Bladder microvascular endothelial cell (primary cell): ENCODE measurements at places on chromosomes 4 and X. TPM values are rescaled to one million over a fixed set of nuclear protein-coding genes. Genes with fewer than 3 reads are reported as not detected.

SPON2 gene
- total RNA-seq = 1.3 and 4.9 TPM in 2 replicates

NKRF gene
- 3.1 and 8.2 TPM in 2 replicates for total RNA-seq

GAGE2A gene
- not detected in 2 replicates for total RNA-seq

SPIN2B gene
- total RNA-seq = 6.2 and 8.5 TPM in 2 replicates

VEGFC gene
- total RNA-seq = 4.5 and 8.3 TPM in 2 replicates

TCP11X2 gene
- not detected in 2 replicates for total RNA-seq
